ENCODE measurements at places on chromosomes 3 and 15.
A peak's percentile ranks its signal among the peaks of the same experiment; 100 is the strongest.

DNA sequence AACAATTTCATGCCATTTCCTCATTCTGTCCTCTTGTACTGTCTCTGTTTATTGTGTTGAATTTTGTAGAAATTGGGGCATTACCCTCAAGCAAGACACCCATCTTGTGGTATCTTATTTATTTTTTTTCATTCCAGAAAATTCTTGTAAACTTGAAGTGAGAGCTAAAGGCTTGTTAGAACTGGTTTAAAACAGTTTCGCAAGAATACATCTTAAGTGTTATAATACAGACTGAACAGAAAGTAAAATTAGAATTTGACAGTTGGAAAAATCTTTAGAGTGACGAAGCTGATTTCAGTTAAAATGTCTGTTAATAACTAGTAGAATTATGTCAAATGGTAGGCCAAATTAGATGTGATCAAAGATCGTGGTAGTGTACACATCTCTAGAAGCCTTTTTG lies 26.9 kb downstream of the RNF13 start:
- no peak for DNase-seq

DNA sequence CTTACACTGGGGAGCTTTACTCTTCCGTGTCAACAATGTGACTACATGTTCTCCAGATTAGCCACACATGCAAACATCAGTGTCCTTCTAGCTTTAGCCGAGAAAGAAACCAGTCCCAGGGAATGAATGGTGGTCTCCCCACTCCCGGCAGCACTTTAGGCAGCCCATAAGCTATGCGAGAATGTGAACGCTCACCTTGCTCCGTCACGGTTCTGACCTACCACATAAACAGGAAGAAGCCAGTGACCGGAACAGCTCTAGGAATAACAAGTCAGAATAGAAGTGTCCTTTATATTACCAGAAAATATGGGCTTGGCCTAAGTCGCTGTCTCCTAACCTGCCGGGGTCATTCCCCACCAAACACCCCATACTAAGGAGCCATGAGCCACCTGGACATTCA lies 98.0 kb upstream of the ABHD17C start:
- no peak for DNase-seq

DNA sequence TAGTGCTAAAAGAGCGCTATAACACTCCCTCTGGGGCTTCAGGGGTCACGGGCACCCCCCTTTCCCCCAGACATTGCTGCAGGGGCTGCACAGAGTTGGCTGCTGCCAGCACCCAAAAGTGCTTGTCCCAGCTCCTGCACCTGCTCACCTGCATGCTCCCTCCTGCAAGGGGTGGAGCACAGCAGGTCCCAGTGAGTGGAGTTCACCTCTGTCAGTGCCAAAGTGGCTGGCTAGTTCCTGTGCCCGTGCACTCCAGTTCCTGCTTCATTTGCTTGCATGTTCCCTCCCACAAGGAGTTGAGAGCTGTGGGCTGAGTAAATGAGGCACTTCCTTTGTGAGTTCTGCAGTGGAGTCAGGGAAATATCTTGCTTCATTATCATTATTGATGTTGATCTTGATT lies 476.9 kb downstream of the SQOR start:
- DNase-seq: no peak

GRCh38 chr3:24254649-24255048 lies 240.0 kb downstream of the THRB start:
- peak; percentile 86 for DNase-seq

DNA sequence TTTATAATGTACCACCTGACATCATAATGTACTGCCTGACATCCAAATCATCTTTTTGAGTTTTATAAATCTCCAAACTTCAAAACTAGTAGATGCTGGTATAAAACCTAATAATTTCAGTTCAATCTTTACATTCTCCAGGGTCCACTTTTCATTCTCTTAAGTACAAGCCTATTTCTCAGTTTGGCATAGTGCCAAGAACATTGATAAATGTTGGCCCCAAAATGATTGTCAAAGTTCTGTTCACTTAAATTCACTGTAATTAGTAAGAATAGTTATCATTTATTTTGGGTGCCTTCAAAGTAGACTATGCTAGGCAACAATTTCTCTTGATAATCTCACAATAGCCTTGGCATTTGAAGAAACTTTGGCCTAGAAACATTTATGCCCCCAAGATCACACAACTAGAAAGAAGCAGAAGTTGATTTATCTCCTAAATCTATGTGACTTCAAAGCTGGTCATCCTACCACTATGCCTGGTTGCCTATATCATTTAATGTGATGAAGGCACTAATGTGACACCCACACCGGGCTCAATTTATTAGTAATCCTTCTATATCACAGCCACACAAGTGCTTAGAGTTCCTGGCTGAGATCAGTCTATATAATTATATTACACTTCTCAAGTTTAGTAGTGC lies 101.7 kb downstream of the ZNF609 start:
- DNase-seq: no peak
